EH (cell line): ENCODE measurements at places on chromosomes 7 and 10.

GRCh38 chr7:24786941-24787340 is 29.7 kb upstream of the GSDME start:
- DNase-seq, result peak; percentile 99

DNA sequence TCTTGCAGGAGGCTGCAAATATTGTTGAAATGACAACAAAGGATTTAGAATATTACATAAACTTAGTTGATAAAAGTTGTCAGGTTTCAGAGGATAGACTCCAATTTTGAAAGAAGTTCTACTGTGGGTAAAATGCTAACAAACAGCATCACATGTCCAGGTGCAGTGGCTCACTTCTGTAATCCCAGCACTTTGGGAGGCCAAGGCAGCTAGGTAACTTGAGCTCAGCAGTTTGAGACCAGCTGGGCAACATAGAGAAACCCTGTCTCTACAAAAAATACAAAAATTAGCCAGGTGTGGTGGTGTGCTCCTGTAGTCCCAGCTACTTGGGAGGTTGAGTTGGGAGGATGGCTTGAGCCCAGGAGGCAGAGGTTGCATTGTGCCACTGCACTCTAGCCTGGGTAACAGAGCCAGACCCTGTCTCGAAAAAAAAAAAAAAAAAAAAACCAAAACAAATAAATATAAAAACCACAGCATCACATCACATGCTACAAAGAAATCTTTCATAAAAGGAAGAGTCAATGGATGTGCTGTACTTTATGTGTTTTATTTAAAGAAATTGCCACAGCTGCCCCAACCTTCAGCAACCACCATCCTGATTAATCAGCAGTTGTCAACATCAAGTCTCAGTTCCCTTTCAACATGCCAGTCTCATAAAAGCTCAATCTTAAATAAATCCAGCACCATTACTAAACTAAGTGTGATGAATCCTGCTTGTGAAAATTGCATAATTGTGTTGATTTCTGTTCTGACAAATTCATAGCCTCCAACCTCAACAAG is 83.2 kb upstream of the MBL2 start:
- DNase-seq, result no peak

DNA sequence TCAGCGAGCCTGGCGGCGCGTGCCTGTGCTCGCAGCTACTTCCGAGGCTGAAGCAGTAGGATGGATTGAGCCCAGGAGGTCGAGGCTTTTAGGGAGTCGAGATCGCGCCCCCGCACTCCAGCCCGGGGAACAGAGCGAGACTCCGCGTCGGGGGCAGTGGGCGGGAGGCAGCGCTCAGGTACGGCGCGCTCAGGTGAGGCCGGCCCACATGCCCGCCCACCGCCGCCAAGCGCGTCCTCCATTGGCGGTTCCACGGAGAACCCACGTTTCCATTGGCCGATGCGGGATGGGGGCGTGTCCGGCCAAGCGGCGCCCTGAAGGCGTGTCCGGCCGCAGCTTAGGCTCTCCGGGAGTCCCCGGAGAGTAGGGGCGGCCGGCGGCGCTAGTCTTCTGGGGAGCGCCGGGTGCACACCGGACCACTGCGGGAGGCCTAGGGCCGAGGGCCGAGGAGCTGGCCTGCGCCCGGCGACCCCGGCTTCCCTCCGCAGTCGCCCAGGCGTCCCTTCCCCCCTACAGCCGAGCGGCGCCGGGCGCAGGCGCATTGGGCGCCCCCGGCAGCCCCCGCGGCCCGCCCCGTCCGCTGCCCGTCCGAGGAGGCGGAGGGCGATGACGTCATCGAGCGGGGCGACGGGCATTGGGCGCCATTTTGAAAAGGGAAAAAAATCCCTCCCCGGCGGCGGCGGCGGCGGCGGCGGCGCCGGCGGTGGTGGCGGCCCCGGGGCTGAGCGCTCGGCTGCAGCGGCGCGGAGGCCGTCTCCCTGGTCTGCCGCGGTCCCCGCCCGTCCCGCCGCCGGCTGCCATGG is at the start of gene PPP2R2D:
PPP2R2D (plus strand) TSS at position 659 of the 803 bp plus-strand sequence; CDS start at position 800, 141 bp downstream.
- DNase-seq, result peak; percentile 91

GRCh38 chr10:130403153-130404075 is 267.2 kb downstream of the GLRX3 start:
- no peak for DNase-seq

GRCh38 chr7:128201067-128201689 is 39.9 kb upstream of the LEP start:
- DNase-seq, result no peak

- DNase-seq, result no peak
Measured at GRCh38 chr7:54843841-54844355, 84.9 kb upstream of the SEC61G start.

GRCh38 chr7:116377721-116378120 is 121.8 kb upstream of the CAV2 start:
- no peak for DNase-seq

DNA sequence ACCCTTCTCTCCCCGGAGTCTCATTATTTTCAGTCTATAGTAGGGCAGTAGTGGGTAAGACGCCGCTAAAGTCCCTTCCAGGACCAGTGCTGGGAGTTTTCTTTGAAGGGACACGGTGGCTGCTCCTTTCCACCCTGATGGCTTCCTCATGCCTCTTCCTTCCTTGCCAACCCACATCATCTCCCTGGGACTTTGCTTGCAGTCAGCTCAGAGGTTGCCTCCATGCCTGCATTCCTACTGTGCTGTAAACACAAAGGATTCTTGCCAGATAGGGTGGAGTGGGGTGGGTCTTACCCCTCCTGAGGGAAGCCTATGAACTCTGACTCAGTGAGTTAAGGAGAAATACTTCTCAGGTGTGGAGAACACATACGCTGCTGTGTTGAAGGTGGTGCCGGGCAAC is 59.9 kb upstream of the IGFBP3 start:
- DNase-seq, result peak; percentile 30

DNA sequence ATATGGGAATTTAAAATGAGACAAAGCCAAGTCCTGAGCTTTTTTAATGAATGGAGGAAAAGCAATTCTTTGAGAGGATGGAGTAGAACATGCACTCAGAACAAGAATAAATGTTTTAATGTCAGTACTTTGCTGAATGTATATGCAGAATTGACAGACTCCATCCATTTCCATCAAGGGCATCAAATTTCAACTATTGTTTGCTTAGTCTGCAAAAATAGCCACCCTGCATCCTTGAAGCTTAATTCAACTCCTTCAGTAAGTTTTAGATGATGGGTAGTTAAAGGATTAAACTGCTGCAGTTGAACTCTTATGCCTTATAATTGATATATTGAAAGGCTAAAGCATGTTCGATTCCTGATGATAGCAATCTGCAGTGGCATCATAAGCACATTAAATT is 99.7 kb upstream of the IFRD1 start:
- no peak for DNase-seq
